NCI-H1105 (cell line): ENCODE measurements at places on chromosomes 6 and 20.

DNA sequence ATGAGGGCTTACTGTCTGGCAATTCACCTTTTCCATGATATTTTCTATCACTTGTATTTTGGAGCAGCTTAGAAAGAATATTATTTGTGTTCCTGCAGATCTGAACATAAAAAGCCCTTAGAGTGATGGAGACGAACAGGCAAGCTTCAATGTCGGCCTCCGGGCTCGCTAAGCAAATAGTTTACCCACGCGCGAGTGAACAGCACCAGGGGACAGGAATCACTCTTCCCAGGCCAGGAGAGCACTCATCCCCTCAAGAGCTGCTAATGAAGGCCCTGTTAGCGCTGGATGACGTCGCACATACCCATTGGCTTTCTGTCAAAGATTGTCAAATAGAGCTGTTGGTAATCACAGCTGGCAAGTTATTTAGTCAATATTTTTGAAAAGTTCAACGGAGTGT, 395.7 kb downstream of the ZFAND3 start:
- peak; percentile 10 for DNase-seq

DNA sequence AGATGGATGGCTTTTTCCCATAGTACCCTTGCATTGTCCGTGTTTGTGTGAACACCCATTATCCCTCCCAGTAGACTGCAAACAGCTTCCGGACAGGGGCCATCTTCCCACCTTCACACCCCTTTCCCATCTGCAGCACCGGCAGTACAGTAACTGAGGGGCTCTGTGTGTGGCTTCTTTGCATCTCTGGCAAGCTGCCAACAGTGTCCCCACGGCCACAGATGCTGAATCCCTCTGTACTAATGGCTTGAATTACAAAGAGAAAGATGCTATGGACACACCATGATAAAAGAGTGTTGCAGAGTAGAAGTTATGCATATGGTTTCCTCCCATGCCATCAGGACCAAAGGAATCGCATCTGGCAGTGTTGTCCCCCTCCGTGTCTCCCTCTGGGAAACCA, 101.1 kb upstream of the CDYL start:
- DNase-seq: no peak

DNA sequence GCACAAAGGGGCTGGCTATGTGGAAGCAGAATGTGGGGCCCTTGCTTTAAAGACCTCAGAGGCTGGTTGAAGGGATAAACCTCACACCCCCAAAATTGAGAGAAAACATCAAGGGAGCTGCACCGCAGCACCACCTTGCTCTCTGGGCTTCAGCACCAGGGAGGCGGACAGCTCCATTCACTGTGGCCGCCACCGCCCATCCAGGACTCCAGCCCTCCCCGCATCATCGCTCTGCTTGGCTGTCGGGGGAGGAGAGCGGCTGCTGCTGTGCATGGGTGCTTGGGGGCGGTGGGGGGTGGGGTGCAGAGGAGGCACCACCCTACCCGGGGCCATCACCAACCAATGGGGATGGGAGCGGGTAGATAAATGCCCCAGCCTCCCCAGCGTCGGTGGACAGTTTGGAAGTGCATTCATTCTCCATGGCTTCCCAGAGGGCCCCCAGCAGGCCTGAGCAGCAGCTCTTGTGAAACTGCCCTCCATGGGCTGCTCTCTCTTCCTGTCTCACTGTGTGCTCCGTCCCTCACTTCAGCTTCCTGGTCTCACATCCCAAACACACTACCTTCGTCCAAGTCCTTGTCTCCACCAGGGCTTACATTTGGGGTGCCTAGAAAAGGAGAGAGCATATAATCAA, 75.7 kb upstream of the BHLHE23 start:
- no peak for DNase-seq

DNA sequence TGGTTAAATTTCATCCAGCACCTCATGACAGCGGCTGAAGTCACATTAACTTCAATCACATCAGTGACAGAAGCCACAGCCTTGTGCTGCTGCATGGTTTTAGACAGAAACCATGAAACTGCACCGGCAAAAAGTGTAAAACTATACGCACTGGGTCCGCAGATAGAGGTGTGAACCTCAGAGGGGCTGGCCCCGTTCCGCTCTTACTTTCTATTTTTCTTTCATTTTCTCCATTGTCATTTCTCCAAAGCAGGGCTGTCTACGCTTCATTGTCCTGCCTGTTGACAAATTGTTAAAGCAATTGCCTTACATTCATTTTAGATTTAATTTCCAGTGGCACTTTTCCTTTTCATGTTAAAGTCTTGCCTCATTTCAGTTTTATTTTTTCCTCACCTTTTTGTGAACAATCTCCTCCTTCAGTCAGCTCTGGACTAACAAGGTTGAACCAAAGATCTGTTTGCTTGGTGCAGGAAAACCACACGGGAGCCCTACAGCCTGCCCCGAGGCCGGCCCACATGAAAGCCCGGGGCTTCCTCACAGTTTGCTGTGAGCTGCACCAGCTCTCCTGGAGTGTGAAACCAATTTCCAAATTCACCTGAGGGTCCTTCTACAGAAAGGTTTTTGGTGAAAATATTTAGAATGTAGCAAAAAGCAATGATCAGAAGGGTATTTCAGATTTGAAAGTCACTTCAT, 63.7 kb downstream of the PRR18 start:
- no peak for DNase-seq

DNA sequence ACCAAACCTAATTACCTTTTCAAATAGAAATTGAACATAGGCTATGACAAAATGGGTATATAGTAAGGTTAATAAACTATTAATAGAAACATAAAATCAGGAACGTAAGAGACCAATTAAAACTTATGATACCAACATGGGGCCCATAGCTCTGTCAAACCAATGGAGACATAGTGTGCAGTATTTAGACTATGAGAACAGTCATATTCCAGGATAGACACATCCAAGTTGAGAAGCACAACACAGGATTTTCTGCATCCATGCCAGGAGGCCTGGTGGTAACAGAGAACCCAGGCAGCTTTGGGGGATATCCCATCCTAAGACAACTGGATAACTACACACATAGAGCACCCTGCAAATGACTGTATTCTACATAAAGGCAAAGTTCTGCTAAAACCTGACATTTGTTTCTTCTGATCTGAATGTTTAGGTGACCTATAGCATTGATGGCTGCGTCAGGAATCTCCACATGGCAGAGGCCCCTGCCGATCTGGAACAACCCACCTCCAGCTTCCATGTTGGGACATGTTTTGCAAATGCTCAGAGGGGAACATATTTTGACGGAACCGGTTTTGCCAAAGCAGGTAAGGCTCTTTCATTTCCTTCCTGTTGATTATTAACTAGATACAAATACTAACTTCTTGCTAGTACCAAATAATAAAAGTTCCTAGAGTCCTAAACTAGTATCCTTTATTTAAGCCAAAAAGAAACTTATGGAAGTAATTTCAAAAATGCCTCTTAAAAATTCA, 202.7 kb downstream of the ARHGAP18 start:
- no peak for DNase-seq

DNA sequence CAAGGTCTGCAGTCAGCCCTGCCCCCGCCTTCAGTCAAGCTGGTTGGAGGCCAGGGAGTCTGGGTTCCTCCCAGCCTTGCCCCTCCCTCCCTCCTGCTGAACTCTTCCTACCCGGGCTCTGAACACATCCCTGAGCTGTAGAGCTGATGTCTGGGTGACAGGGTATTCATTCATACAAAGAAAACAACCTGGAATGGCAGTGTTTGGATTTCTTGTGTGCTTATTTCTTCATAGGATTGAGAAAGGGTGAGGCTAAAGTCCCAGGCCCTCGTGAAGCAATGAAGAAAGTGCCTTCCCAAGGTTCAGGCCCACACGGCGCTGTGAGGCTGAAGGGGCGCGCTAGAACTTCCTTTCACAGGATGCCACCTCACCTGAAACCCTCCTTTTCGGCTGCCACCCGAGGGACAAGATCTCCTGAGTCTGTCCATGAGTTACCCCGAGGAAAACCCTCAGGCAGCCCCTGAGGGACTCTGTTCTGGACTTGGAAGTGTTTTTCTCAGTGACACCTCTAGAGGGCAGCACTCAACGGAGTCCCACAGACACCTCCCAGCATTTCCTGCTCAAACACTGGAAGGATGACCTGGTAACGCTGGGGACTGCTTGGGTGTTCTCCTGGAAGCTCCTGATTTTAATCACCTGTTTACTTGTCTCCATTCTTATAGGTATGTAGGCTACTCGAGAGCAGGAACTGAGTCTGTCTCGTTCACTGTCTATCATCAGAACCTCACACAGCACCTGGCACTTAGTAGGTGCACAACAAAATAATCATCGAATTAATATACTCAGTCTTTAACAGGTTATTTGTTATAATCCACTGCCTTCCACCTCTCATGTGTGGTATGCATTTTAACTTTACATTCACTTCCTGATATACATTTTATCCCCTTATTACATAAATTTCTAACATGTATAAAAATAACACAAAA, 11.8 kb upstream of the GSTA1 start:
- peak; percentile 16 for DNase-seq

GRCh38 chr6:21181866-21182265, 411.7 kb upstream of the SOX4 start:
- no peak for DNase-seq

- DNase-seq: no peak
These were observed 106.4 kb downstream of the JARID2 start for GRCh38 chr6:15352220-15352619.
